Heart right ventricle (tissue), 16 donors: ENCODE measurements at places on chromosomes 1 and 21.

DNA sequence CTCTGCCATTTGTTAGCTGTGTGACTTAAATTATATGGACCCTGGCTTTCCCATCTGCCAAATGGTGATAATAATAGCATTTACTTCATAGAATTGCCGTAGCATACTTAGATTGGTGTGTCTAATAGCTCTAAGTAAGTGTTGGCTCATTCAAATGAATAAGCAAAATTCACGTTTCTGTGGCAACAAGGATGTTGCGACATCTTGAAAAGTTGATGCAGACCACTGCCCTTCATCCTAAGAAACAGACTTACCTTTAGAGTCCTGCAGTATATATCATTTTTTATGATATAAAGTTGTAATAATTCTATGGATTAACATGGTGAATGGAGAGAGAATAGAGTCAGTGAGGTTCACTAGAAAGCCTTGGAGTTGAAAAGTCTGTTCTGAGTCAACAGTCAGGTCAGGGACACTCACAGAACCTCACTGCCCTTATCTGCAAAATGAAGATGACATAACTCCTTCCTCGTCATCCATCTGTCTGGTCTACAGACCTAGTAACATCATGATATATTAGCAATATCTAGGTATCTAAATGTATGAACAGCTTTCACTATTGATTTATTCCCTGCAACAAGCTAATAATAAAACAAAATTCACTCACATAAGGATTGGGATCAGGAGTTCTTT is 167.3 kb upstream of the C8B start:
- DNase-seq = no peak

DNA sequence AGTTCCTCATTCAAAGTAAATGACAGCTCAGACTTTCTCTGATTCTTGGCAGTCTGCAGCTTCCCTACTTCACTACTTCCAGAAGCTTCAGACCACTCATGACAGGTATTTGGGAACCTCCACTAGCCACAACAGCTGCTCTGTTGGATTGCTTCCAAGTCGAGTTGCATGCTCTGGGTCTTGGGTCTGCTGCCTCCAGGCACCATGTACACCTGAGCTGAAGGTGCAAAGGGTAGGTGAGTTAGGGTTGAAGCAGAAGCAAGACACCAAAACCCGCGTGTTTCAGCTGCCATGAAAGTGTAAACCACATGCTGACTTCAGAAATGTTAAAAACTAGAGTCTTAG is 62.7 kb downstream of the ZNF684 start:
- DNase-seq = no peak

DNA sequence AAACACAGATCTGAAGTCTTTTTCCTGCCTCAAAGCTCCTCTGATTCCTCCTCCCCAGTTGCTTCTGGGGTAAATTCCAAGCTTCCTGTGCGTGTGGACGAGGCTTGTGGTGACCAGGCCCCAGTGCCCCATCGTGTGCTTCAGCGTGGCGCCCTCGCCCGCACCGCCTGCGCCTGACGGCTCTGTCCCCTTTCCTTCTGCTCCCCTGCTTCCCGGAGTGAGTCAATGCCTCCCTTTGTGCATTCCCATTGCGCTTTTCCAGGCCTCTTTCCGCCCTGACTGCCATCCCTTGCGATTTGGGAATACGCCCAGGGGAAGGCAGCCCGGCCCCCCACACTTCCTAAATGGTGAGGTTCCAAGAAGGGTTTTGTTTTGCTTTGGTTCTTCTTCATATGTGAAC is 36.3 kb downstream of the FAAP20 start:
- DNase-seq = no peak

DNA sequence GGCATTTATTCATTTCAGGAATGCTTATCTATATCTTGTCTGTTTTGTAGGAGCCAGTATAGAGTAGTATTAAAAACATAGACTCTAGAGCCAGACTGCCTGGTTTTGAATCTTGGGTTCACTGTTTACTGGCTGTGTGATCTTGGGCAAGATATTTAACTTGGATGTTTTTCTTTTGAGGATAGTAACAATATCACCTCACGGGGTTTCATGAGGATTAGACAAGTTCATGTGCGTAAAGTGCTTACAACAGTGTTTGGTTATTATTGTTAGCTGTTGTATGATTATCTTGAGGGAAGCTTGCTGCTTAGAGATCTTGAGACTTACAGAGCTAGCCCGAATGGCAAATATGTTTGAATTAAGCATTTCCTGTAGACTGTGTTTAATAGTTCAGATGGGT is 40.2 kb downstream of the WNT4 start:
- no peak for DNase-seq

DNA sequence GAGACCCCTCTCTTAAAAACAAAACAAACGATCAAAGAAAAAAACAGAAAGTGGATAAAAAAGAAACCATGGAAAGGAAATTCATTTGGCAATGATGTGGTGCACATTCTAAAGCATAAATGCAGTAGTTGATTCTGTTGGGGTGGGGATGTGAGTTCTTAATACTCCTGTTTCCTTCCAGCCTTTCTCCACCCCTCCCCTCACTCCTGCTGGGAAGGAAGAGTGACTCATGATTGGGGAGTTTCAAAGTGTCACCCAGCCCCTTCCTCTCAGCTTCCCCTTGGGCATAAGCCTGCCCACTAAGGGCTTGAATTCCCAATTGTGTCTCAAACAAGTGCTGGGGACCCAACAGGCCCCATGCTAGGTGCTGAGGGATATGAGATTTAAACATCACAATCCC is 6.7 kb upstream of the PINK1 start:
- no peak for DNase-seq

DNA sequence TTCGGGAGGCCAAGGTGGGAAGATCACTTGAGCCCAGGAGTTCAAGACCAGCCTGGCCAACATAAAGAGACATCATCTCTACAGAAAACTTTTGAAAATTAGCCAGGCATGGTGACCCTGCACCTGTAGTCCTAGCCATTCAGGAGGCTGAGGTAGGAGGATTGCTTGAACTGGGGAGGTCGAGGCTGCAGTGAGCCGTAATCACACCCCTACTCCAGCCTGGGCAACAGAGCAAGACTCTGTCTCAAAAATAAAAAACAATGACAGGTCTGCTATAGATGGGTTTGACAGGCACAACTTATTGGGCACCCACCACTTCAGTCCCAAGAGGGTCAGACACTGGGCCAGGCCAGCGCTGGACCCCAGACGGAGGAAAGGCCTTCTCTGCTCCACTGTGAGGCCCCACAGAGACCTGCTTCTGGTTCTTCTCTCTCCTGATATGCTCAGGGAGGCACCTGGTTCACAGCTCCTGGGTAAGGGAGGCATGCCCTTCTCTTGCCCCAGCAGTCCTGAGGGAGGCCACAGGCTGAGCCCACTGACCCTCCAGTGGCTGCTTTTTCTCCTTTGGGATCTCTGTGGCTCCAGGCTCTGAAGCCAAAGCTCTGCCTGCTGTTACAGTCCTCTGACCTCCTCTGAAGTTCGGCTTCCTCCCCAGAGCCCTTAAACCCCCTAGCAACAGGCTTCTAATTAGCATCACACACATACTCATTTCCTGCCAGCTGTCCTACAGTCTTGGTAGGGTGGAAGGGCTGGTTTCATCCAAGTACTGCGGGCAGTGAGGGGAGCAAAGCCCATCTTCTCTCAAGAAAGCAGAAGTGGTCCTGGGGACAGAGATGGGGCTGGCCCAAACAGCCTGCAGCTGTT is 14.4 kb downstream of the S100A16 start:
- no peak for DNase-seq

DNA sequence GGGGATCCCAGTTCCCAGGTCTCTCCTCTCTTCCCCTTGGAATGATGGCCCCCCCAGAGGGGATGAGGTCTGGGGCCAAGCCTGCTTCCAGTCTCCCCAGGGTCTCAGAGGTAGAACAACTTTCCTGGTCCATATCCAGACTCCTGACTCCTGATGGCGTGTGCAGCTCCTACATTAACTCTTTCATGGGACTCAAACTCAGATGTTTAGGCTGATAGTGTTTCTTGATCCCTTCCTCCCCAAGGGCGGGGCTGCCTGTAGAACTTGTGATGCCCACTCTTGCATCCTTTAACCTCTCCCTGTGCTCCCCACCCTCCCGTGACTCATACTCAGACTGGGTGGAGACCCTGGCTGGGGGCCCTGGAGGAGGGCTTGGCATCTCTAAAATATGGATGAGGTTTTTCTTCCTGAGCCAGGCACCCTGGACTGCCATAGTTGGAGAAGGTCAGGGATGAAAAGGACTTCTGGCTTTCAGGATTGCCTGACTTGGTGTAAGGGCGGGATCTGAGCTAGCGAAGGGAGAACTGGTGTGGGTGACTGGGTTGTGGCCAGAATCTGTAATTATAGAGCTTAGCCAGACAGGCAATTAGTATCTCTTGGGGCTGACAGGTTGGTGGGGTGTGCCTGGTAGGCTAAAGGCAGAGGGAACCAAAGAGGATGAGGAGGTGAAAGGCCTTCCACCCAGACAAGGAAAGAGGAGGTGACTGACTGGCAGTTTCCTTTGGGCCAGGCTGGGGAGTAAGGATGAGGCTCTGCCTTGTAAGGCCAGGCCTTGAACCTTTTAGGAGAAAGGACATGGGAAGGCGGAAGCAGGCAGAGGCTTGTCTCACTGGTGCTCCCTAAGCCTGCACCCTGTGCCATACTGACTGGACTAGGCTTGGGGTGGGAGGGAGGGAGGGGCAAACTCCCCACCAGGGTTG is 1.5 kb downstream of the ATP8B2 start:
- peak; percentile 41 for DNase-seq

GRCh38 chr1:83103341-83103740 is 895.6 kb downstream of the TTLL7 start:
- no peak for DNase-seq

DNA sequence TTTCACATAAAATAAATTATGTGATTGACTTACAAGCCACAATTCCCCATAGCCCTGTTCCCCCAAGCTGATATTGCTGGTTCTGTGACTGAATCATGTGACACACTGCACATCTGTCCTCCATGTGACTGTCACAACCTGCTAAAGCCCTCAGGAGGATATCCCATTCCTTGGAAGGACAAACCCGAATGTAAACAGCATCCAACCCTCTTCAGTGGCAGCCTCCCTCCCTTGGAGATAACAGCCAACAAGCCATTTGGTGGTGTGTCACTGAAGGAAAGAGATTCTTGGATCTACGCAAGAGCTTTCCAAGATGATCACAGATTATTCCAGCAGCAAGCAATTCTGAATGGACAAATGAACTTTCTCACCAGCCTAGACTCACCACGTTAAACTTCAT is 153.9 kb upstream of the TIAM1 start:
- no peak for DNase-seq

- no peak for DNase-seq
These were observed 24.1 kb upstream of the DESI2 start for GRCh38 chr1:244628789-244629188.

- no peak for DNase-seq
These were observed 216.0 kb upstream of the PTGFR start for GRCh38 chr1:78274814-78275213.

GRCh38 chr21:33261635-33262034 is 4.5 kb upstream of the IL10RB start:
- no peak for DNase-seq

GRCh38 chr1:158153746-158154444 is 26.8 kb upstream of the CD1D start:
- DNase-seq = no peak

- DNase-seq = no peak
These were observed 111.2 kb upstream of the OLIG2 start for GRCh38 chr21:32914424-32915039.

- peak; percentile 76 for DNase-seq
These were observed 59.1 kb downstream of the FAAP20 start for GRCh38 chr1:2135441-2135841.

DNA sequence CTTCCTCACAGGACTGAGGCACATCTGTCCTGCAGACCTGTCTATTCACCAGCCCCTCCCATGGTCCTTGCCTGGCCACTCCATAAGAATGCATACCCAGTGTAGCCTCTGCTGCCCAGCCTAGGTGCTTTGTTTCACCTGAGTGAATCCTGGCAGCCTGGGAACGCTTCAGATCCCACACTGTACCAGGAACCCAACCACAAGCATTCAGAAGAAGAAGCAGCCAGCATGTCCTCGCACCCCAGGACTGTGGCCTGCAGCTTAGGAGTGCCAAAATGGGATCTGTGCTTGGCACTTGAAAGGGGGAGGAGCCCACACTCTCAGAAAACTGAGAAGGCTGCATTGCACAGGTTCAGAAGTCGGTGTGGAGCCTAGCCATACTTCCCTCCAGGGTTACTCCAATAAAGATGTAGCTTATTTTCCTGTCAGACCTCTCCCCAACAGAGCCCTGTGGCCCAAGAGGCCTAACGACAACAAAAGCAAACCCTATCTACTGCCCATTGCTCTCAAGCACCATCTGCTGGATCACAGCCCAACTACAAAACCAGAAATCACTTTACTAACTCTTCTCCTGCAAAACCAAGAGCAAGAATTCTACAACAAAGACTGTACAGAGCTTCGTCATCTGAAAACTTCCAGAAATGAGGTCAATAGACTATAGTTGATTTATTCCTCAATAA is 923.1 kb upstream of the NEGR1 start:
- no peak for DNase-seq

GRCh38 chr1:84426376-84426775 is 28.1 kb downstream of the DNASE2B start:
- DNase-seq = no peak

DNA sequence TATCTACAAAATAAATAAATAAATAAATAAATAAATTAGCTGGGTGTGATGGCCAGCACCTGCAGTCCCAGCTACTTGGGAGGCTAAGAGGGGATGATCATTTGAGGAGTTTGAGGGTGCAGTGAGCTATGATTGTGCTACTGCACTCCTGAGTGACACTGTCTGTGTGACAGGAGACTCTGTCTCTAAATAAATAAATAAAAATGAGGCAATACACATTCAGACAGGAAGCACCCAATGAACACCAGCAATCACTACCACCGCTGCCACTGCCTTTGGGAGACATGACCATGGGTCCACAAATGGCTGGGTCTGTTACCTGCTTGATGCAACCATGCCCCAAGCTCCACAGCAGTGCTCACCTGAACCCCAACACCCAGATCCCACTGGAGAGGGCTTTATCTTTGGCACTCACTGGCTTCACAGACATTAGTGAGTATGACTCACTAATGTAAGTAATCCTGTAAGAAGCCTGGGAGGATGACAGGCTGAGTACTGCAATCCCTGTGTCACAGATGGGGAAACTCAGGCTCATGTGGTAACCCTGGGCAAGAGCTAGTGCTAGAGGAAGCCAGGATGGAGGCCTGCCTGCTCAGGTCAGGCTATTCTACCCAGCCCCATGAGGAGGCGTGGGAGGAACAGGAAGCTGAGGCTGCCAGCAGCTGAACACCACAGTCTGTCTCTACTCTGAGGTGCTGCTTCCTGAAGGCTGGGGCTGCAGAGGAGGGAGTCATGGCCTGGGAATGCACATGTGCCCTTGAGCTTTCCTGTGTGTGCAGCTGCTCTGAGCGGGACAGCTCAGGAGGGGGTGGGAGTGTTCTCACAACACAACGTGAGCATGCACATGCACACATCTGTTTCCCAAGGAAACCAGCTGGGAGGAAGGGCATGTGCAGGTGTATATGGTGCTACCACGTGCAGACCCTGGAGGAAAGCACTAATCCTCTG is 43.0 kb downstream of the SLC9A1 start:
- peak; percentile 65 for DNase-seq

GRCh38 chr1:227586733-227587132 is 23.4 kb downstream of the ZNF678 start:
- no peak for DNase-seq

GRCh38 chr1:206925106-206925736 is 3.5 kb upstream of the FCMR start:
- DNase-seq = peak; percentile 18

GRCh38 chr1:89695847-89696246 is 62.9 kb downstream of the LRRC8C start:
- no peak for DNase-seq

GRCh38 chr1:171140956-171141687 is 44.0 kb upstream of the FMO2 start:
- no peak for DNase-seq
